ENCODE measurements at places on chromosomes 6 and 20.

DNA sequence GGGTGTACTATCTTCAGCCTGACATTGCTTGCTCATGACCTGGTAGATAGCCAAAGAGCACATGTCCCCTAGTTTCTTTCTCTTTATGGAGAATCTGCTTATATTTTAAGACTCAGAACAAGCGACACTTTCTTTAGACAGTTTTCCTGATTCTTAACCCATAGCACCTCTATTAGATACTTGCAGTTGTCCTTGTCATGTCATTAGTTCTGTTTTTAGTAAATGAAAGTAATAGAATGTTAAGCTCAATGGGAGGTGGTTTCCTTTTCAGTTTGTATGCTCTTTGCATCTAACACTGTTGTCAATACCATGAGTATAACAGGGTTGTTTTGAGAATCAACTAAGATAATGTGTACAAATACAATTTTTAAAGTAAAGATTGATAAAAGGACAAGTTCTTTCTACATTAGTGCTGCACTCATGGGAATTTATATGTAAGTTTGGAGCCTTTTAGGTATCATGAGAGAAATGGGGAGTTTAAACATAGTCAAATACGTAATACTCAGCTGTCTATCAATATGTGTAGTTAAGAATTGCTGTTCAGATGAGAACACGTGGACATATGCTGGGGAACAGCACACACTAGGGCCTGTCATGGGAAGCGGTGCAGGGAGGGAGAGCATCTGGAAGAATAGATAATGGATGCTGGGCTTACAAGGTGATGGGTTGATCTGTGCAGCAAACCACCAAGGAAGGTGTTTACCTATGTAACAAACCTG lies 124.3 kb downstream of the GRM1 start:
- DNase-seq, result no peak

- peak; percentile 77 for DNase-seq
These were observed 5.1 kb downstream of the PRND start for GRCh38 chr20:4726710-4727397.

DNA sequence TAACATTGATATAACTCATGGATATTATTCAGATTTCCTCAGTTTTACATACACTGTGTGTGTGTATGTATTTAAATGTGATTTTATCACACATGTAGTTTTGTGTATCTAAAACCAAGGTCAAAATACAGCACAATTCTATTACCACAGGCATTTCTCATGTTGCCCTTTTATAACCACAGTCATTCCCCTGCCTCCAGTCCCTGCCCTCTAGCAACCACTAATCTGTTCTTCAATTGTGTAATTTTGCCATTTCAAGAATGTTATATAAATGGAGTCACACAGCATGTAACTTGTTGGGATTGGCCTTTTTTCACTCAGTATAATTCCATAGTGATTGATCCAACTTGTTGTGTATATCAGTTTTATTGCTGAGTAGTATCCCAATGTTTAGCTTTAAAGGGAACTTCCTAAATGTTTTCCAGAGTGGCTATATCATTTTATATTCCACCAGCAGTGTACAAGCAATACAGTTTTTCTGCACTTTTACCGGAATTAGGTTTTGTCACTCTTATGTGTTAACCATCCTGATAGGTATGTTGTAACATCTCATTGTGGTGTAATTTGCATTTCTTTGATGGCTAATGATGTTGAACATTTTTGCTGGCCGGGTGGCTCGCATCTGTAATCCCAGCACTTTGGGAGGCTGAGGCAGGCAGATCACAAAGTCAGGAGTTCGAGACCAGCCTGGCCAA lies 338.2 kb downstream of the SOX4 start:
- DNase-seq, result no peak

DNA sequence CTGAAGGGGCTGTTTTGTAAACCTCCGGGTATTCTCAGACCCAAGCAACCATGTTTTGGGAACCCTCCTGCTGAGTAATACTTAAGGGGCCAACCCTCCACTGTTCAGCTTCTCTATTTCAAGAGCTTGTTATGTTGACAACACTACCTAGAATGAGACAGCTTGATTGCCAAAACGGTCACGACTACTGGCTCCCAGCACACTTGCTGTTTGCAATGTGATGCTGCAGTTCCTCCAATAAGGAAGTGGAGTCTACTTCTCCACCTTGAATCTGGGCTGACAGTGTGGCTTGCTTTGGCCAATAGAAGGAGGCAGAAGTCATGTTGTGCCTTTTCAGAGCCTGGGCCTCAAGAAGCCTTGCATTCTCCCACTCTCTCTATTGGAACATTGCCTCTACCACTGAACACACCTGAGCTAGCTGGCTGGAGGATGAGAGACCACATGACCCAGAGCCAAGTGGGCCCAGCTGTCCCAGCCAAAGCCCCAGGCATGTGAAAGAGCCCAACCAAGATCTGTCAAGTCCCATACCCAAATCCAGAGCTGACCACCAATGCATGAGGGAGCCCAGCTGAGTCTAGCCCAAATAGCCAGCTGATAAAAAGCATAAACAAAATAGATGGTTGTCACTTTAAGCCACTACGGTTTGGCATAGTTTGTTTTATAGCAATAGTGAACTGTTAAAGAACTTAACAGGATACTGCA lies 108.0 kb downstream of the PRND start:
- no peak for DNase-seq

- DNase-seq, result no peak
These were observed 311.9 kb upstream of the JARID2 start for GRCh38 chr6:14934013-14934412.

DNA sequence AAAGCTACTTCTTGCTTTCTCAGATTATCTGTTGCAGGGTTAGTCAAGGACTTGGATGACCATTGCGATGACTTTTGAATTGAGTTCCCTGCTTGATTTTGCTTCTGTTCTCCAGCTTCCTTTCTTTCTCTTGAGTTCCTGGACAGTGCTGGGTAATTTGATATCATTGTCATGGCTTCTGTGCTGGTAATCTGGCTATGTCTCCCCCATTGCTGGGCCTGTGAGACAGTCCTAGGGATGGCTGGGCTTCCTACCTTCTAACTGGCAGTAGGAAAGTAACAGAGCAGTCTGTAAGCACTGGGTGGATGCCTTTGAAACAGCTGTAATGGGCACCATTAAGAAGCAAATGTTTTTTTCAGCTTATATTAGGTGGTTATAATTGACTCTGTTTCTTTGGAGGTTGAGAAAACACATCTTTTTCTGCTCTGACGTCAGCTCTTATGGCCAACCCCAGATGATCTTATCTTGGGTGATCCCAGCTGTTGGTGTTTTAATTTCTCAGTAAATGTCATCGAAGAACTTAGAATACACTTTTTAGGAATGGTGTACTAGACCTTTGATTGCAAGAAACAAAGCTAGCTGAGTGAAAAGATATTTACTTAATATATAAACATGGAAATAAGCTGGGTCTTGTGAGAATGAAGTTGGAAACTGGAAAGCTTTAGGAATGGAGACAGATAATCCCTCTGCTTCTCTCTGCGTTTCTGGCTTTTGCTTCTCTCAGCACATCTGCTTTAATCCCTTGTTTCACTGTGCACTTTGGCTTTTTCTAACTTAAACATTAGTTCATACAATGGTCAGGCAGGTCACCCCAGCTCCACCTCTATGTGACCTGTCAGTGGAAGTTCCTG lies 195.0 kb upstream of the MAN1A1 start:
- no peak for DNase-seq
